ENCODE measurements at places on chromosomes 13 and 19. TPM values are rescaled to one million over a fixed set of nuclear protein-coding genes. Genes with fewer than 3 reads are reported as not detected.

Gene RELB
- polyA plus RNA-seq: 71.6 TPM

Gene SLC7A10
- polyA plus RNA-seq: not detected

Gene MEF2B
- 1.4 TPM for polyA plus RNA-seq

Gene ZNF625
- polyA plus RNA-seq: 0.47 TPM

Gene PSG3
- not detected for polyA plus RNA-seq

Gene CACTIN
- 8.9 TPM for polyA plus RNA-seq

Gene LENG9
- polyA plus RNA-seq: 0.20 TPM

Gene IL17D
- polyA plus RNA-seq: not detected

Gene DPF1
- not detected for polyA plus RNA-seq

Gene ARHGAP45
- 210 TPM for polyA plus RNA-seq

Gene MISP
- not detected for polyA plus RNA-seq

Gene SBK2
- not detected for polyA plus RNA-seq

Gene BRD4
- 51.9 TPM for polyA plus RNA-seq

Gene APOE
- polyA plus RNA-seq: not detected

Gene RFPL4A
- not detected for polyA plus RNA-seq

Gene ZNF135
- polyA plus RNA-seq: 5.6 TPM

Gene EPSTI1
- 21.6 TPM for polyA plus RNA-seq

Gene CEACAM4
- polyA plus RNA-seq: not detected

Gene ZNF492
- 0.49 TPM for polyA plus RNA-seq

Gene B3GNT8
- polyA plus RNA-seq: 0.26 TPM

Gene CACNG8
- polyA plus RNA-seq: not detected

Gene PCCA
- 4.6 TPM for polyA plus RNA-seq

Gene RASGRP4
- 0.60 TPM for polyA plus RNA-seq

Gene SLC17A7
- not detected for polyA plus RNA-seq

Gene LGALS14
- not detected for polyA plus RNA-seq

Gene PTH2
- polyA plus RNA-seq: not detected

Gene CLEC17A
- polyA plus RNA-seq: 93.3 TPM

Gene CACNG7
- not detected for polyA plus RNA-seq

Gene KBTBD6
- 2.3 TPM for polyA plus RNA-seq

Gene CEP89
- polyA plus RNA-seq: 12.1 TPM

Gene PALM3
- polyA plus RNA-seq: not detected

Gene SH2D3A
- polyA plus RNA-seq: 21.9 TPM

Gene IFNL1
- not detected for polyA plus RNA-seq

Gene IGFL1
- polyA plus RNA-seq: not detected

Gene POSTN
- not detected for polyA plus RNA-seq

Gene RASAL3
- polyA plus RNA-seq: 21.8 TPM

Gene NCAN
- polyA plus RNA-seq: not detected

Gene NLRP11
- polyA plus RNA-seq: not detected

Gene NTF4
- not detected for polyA plus RNA-seq

Gene OSCAR
- not detected for polyA plus RNA-seq

Gene CBY2
- polyA plus RNA-seq: not detected

Gene ZNF541
- polyA plus RNA-seq: not detected

Gene FGF21
- not detected for polyA plus RNA-seq

Gene ATCAY
- polyA plus RNA-seq: not detected

Gene PDX1
- not detected for polyA plus RNA-seq

Gene GPR183
- polyA plus RNA-seq: 487 TPM

Gene ERF
- polyA plus RNA-seq: 8.2 TPM

Gene SNAPC2
- polyA plus RNA-seq: 10.0 TPM

Gene MLNR
- polyA plus RNA-seq: not detected

Gene FCHO1
- 20.7 TPM for polyA plus RNA-seq

Gene DENND1C
- 37.5 TPM for polyA plus RNA-seq

Gene ZNF324B
- 2.1 TPM for polyA plus RNA-seq

Gene C1QTNF9
- not detected for polyA plus RNA-seq

Gene ZIC5
- polyA plus RNA-seq: not detected

Gene CYP2A6
- not detected for polyA plus RNA-seq

Gene MAP4K1
- polyA plus RNA-seq: 143 TPM

Gene NOTCH3
- not detected for polyA plus RNA-seq

Measured in naive B cell (primary cell).